Left renal pelvis (tissue), 4 donors: ENCODE measurements at places on chromosomes 5 and 9. TPM values are rescaled to one million over a fixed set of nuclear protein-coding genes. Genes with fewer than 3 reads are reported as not detected.

The LHX3 gene
- polyA plus RNA-seq, result not detected

The C9orf50 gene
- 0.27 TPM for polyA plus RNA-seq

The SPACA9 gene
- polyA plus RNA-seq, result 10.5 TPM

The PDGFRB gene
- 139 TPM for polyA plus RNA-seq

The DENND1A gene
- 22.9 TPM for polyA plus RNA-seq

The SYNPO gene
- polyA plus RNA-seq, result 106 TPM

The PLAC8L1 gene
- polyA plus RNA-seq, result 0.66 TPM

The SPATA31D4 gene
- not detected for polyA plus RNA-seq
